ENCODE measurements at places on chromosomes 3 and 15. TPM values are rescaled to one million over a fixed set of nuclear protein-coding genes. Genes with fewer than 3 reads are reported as not detected.

DNA sequence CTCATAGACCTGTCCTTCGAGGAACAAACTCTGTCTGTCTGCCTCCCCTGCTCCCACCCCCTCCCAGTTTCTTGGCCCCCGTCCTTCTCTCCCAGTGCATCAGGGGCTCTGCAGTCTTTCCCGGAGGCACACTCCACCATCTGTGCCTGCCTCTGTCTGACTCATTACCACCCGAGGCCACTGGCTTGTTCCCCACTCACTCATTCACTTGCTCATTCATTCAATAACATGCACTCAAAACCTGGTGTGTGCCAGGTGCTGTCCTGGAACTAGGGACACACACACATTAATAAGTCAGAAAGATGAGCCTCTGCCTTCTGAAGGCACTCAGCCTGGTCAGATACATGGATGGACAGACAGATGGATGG, 12.4 kb downstream of the AMIGO3 start:
- DNase-seq = no peak

- no peak for DNase-seq
These were observed 186.0 kb upstream of the LPP start for GRCh38 chr3:187967993-187968392.

DNA sequence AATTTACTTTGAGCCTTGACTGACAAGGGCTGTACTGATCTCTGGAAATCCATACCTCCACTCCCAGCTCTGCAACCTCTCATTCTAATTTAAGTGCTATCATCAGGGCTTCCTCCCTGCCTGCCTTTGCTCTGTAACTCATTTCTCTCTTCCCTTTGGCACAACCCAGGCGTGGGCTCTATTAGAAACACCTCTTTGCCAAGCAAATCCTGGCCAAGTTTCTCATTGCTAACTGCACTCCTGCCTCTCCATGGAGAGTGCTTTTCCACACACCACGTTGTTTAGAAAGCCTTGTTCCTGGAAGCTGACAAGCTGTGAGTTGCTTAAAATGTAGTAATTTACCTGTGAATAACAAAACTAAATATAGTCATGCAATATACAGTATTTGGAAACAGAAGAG, 20.1 kb upstream of the FSTL1 start:
- no peak for DNase-seq

DNA sequence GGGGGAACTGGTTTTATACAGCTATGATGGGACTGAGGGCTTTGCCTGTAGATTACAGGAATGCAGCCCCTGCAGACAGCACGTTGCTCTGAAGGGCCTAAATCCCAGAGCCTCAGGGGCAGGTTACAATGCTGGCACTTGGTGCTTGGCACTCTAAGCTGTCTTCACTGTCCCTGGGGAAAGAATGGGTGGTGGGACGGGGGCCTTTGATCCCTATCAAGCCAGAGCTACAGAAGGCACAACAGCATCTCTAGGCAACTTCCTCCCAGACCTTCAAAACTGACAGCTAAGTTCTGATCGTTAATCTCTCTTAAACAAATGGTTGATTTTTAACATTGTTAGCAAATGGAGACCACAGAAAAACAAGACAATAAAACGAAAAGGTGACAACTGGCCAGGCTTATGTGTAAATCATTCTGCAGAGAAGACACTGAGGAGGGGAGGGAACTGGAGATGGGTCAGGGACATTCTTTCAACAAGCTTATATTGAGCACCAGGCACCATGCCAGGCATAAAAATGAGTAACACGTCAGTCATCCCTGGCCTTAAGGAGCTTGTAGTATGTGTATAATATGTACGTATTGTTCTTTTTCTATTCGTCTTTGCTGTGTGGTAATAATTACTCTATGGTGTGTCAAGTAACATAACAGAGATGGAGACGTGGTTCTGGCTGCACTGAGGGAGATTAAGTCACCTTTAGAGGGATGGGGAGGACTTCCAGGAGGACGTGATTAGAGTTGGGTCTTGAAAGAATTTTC, 49.1 kb downstream of the CA12 start:
- no peak for DNase-seq

GRCh38 chr15:96053031-96053780, 277.3 kb upstream of the NR2F2 start:
- DNase-seq = no peak

- no peak for DNase-seq
These were observed 347.4 kb downstream of the NLGN1 start for GRCh38 chr3:173744895-173745294.

DNA sequence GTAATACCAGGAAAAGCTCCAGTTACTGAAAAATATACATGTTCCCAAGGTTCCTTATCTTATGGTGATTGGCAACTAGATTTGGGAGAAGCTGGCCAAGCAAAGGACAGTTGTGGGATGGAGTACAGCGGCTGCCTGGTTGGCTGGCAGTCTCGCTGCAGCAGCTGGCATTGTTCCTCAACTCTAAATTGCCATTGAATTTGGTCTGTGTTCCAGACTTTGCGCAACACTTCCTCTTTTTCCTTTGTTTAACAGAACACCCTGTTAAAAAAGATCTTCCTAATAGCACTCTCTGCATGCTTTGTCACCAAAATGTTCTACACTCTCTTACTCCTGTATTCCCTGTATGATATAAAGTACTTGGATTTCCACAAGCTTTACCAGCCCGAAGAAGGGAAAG, 420.6 kb upstream of the RBMS3 start:
- peak; percentile 63 for DNase-seq

GRCh38 chr15:41180206-41180789, 50.3 kb downstream of the EXD1 start:
- no peak for DNase-seq

GRCh38 chr3:176794406-176794805, 402.9 kb downstream of the TBL1XR1 start:
- DNase-seq = no peak

- no peak for DNase-seq
These were observed 42.3 kb downstream of the BOC start for GRCh38 chr3:113253702-113254101.

PSTPIP1 gene
- 2.3 TPM for total RNA-seq
